Activated CD8-positive, alpha-beta T cell treated with anti-CD3 and anti-CD28 coated beads for 36 hours (primary cell): ENCODE measurements at places on chromosomes 4 and X. TPM values are rescaled to one million over a fixed set of nuclear protein-coding genes. Genes with fewer than 3 reads are reported as not detected.
A peak's percentile ranks its signal among the peaks of the same experiment; 100 is the strongest.

HEPH gene
- not detected for total RNA-seq

PDLIM5 gene
- total RNA-seq = 14.8 TPM

GRCh38 chr4:113784497-113785250 lies 23.1 kb upstream of the CAMK2D start:
- DNase-seq = no peak
- H3K36me3 ChIP-seq = peaks cover 5% of the 10 kb centered on the region
- H3K4me3 ChIP-seq = no peak overlapping the region
- H3K27ac ChIP-seq = peak overlapping the region; percentile 73

- no peak for DNase-seq
- H3K4me1 ChIP-seq = no peaks in the 10 kb centered on the region
- no peak overlapping the region for H3K27ac ChIP-seq
- no peak overlapping the region for H3K4me3 ChIP-seq
- H3K27me3 ChIP-seq = no peaks in the 10 kb centered on the region
- no peaks in the 10 kb centered on the region for H3K36me3 ChIP-seq
Observed at GRCh38 chr4:156628858-156629257, 342.7 kb downstream of the PDGFC start.

- no peak overlapping the region for H3K27ac ChIP-seq
- H3K4me3 ChIP-seq = no peak overlapping the region
- no peaks in the 10 kb centered on the region for H3K27me3 ChIP-seq
- H3K36me3 ChIP-seq = peaks cover 13% of the 10 kb centered on the region
Observed at GRCh38 chr4:168475745-168476144, 4.5 kb downstream of the DDX60L start.

GRCh38 chr4:10442976-10443375 lies 14.2 kb downstream of the ZNF518B start:
- no peaks in the 10 kb centered on the region for H3K27me3 ChIP-seq
- no peak for DNase-seq
- H3K4me1 ChIP-seq = peaks cover 2% of the 10 kb centered on the region
- H3K27ac ChIP-seq = no peak overlapping the region

DNA sequence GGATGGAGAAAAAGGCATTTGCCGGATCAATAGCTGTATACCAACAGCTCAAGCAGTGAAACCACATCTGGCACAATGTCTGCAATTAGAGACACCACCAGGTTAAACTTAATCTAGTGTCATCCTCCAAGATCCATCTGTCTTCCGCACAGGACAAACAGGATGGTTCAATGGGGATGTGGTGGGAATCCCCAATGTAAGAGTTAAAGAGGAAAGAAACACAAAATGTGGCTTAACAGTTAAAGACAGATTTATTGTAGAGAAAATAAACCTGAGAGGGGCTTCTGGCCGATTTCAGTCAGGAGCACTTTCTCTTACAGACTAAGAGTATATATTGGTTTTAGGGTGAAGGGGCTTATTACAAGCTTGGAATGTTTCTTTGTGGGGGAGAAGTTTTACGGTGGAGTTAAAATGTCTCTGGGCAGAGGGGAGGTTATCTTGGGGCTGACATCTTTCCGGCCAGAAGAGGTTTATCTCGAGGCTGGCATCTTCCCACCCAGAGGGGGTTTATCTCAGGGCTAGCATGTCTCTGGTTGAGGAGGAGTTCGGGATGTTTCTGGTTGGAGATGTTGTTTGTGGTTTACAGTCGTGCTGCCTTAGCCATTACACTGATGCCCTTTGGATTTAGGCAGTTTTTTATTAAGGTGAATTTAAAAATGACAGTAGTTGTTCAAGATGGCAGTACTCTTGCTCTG lies 61.7 kb downstream of the KANTR start:
- no peaks in the 10 kb centered on the region for H3K4me1 ChIP-seq
- no peaks in the 10 kb centered on the region for H3K36me3 ChIP-seq
- DNase-seq = no peak
- no peak overlapping the region for H3K4me3 ChIP-seq
- no peak overlapping the region for H3K27ac ChIP-seq

RNF150 gene
- 0.09 TPM for total RNA-seq

P2RY4 gene
- 0.27 TPM for total RNA-seq

PNMA5 gene
- not detected for total RNA-seq
